ENCODE measurements at places on chromosomes 6 and 20. TPM values are rescaled to one million over a fixed set of nuclear protein-coding genes. Genes with fewer than 3 reads are reported as not detected.

DNA sequence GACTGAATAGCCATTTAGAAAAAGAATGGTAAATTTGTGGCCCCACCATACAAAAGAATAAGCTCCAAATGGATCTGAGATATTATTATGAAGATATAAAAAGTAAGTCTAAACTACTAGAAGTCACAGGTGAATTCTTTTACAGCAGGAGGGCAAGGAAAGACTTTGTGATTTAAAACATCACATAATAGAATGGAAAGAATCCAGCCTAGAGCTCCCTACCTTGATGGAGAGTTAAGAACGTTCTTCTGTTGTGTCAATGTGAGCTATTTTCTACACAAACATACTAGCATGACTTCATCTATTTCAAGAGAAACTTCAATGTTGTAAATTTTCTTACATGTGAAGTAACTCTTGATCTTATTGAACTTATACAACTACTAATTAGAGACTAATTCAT is 100.0 kb upstream of the NRSN1 start:
- DNase-seq: no peak

GRCh38 chr6:88183471-88183870 is 17.3 kb upstream of the CNR1 start:
- DNase-seq: no peak

GRCh38 chr6:25743868-25744267 is 10.7 kb upstream of the SLC17A4 start:
- no peak for DNase-seq

DNA sequence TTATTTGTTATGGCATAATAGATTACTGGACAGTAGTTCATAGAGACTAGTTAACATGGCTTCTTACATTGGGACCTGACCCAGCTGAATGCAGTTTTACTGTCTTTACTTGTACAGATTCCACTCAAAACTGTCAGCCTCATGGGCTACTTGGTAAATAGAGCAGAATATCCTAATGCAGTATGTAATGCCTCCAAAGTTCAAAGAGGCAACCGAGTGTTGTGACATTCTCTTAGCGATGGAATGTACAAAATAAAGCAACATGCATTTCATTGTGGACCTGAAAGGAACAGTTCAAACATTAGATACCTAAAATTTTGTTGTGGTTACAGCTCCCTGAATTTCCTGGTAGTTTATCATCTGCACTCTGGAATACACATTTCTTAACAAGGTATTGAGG is 29.1 kb upstream of the RGS17 start:
- DNase-seq: no peak

- no peak for DNase-seq
These were observed 703 bp downstream of the SNX9 start for GRCh38 chr6:157823528-157824370.

DNA sequence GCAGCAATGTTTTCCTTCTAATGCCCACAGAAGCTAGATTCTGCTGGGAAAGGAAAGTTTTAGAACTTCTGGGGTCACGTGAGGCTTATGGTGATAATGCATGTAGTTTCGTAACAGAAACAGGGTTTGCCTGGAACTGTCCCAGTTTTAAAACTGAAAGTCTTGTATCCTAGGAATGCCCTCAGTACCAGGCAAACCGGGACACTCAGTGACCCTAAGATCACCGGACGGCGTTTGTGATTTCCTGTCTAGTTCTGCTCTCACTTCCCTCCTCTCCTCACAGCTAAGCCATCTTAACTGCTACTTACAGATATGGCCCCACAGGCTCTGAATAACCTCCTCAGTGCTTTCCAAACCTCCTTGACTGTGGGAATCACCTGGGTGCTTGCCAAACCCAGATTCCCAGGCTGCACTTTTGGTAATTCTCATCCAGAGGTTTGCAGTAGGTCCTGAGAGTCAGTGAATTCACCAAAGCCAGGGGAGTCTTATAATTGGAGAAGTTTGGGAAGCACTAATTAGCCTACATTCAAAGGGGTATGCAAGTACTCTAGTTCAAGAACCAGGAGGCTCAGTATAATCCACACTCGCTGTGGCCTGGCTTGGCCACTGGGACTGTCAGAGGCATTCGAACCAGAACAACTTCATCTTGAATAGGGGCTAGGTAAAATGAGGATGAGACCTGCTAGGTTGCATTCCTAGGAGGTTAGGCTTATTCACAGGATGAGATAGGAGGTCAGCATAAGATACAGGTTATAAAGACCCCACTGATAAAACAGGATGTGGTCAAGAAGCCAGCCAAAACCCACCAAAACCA is 231.6 kb upstream of the MYLIP start:
- no peak for DNase-seq

GRCh38 chr20:50728486-50728980 is 2.8 kb upstream of the PARD6B start:
- no peak for DNase-seq

TNFRSF6B gene
- polyA plus RNA-seq: 1.7 TPM

SIRT5 gene
- 15.5 TPM for polyA plus RNA-seq

CFAP206 gene
- 4.6 TPM for polyA plus RNA-seq
